NB4 (cell line): ENCODE measurements at places on chromosomes 1 and 21.

GRCh38 chr1:184685116-184685515, 69.5 kb downstream of the EDEM3 start:
- DNase-seq, result no peak

GRCh38 chr21:41832596-41833496, 46.3 kb downstream of the PRDM15 start:
- no peak for DNase-seq

- peak; percentile 57 for DNase-seq
These were observed 105.4 kb downstream of the PSMG1 start for GRCh38 chr21:39077876-39078275.

- DNase-seq, result no peak
These were observed 151.5 kb downstream of the FCRL5 start for GRCh38 chr1:157400766-157401165.

- no peak for DNase-seq
These were observed 1.2 kb upstream of the ADAM15 start for GRCh38 chr1:155049651-155050559.

DNA sequence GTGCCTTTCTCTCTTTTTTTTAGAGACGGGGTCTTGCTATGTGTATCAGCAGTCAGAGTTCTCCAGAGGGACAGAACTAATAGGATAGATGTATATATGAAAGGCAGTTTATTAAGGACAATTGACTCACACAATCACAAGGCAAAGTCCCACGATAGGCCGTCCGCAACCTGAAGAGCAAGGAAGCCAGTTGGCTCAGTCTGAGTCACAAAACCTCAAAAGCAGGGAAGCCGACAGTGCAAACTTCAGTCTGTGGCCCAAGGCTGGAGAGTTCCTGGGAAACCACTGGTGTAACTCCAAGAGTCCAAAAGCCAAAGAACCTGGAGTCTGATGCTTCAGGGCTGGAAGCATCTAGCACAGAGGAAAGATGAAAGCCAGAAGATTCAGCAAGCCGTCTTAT, 16.3 kb upstream of the H3-3A start:
- DNase-seq, result no peak

- no peak for DNase-seq
These were observed 92.1 kb downstream of the NAV1 start for GRCh38 chr1:201631037-201631436.

DNA sequence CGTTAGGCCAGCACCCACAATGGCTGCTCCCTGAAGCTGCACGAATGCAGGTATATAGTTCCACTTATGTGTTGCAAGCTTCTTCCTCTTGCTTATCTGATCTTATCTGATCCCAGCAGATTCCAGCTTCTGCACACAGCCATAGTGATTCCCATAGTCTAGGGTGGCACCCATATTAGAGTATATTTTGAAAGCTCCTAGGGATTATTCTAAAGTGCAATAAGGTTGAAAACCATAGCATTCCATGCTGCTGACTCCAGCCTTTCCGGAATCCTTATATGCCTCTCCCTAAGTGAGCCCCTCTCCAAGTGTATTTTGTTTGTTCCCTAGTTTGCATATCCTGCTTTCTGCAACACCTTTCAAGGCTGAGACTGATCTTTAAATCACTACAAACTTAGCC, 432.0 kb downstream of the SETD4 start:
- DNase-seq, result no peak

DNA sequence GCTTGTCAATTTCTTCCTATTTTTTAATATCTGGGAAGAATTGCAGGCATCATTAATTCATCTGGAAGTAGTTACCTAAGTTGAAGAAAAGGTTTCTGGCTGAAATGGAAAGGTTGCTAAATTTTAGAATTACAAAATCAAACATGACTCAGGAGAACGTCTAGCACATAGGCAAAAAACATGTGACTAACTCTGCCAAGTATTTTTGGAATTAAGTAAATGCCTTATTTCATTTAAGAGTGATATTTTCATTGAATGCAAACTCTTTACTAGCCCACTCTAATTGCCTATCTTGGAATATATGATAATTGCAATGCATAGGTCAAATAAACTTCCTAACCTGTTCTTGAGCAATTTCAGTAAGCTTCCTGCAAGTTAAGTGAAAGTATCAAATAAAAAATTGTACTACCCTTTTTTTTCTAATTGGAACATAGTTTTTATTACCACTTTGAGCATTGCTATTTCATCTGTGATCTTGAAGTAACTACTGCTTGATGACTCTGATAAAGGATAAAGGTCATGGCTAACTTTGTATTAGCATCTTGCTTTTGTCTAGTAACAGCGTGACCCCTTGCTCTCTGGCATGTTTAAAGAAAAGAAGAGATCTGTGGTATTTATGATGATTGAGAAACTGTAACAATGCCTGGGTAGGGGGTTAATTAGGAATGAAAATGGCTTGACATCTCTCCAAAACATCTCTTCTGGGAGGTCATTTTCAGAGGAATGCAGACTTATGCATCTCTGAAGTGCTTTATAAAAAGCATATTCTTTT, 208.3 kb upstream of the NCAM2 start:
- no peak for DNase-seq

DNA sequence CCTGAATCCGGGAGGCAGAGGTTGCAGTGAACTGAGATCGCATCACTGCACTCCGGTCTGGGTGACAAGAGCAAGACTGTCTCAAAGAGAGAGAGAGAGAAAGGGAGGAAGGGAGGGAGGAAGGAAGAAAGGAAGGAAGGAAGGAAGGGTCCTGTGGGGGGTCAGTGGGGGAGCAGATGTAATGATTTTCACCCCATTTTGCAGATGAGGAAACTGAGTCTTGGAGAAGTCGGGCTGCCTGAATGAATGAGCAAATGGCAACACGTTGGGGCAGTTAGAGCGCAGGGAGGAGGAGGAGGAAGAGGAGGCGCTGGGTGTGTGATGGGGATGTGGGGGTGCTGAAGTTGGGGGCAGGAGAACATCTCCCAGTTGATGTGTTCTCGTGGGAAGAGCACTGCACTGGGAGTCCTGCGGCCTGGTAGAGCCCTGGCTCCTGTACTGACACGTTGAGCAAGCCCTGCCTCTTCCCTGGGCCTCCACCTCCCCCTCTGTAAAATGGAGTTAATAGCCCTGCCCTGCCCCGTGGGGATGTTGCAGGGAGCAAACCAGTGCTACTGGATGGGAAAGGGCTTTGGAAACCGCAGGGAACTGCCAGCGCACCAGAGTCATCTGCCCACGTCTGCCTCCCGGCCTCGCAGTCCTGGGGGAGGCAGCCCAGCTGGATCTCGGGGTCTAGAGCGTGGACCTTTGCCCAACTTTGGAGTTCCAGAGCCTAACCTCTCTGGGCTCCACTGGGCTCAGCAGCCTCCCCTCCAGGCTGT, 103.2 kb upstream of the CASZ1 start:
- DNase-seq, result peak; percentile 42

DNA sequence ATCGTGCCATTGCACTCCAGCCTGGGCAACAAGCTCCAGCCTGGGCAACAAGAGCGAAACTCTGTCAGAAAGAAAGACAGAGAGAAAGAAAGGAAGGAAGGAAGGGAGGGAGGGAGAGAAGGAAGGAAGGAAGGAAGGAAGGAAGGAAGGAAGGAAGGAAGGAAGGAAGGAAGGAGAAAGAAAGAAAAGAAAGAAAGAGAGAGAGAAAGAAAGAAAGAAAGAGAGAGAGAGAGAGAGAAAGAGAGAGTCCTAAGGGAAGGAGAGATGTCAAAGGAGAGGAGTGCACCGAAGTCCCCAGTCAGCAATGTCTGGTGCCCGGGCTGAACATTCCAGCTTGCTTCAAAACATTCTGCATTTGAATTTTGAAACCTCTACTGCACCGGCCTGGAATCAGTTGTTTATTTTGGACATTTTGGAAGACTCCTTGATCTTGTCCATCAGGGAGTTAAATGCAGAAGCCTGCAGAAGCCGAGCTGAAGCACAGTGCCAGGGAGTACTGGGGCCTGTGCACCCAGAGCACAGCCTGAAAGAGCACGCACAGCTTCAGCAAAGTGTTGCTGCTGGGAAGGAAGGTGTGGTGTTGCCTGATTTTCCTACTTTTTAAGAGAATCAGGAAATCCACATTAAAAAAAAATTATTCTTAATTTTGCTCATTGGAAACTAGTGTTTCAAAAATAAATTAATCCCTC, 3.7 kb upstream of the IGSF3 start:
- DNase-seq, result no peak

- DNase-seq, result no peak
These were observed 13.3 kb downstream of the PLXNA2 start for GRCh38 chr1:208230668-208231529.

GRCh38 chr21:38476385-38476784, 21.9 kb downstream of the ERG start:
- peak; percentile 92 for DNase-seq

- peak; percentile 90 for DNase-seq
These were observed 5.1 kb downstream of the MAP7D1 start for GRCh38 chr1:36160949-36161485.

- no peak for DNase-seq
These were observed 148.9 kb downstream of the KCNT2 start for GRCh38 chr1:196459383-196459782.

- no peak for DNase-seq
These were observed 54.2 kb downstream of the DMAP1 start for GRCh38 chr1:44267438-44267837.

DNA sequence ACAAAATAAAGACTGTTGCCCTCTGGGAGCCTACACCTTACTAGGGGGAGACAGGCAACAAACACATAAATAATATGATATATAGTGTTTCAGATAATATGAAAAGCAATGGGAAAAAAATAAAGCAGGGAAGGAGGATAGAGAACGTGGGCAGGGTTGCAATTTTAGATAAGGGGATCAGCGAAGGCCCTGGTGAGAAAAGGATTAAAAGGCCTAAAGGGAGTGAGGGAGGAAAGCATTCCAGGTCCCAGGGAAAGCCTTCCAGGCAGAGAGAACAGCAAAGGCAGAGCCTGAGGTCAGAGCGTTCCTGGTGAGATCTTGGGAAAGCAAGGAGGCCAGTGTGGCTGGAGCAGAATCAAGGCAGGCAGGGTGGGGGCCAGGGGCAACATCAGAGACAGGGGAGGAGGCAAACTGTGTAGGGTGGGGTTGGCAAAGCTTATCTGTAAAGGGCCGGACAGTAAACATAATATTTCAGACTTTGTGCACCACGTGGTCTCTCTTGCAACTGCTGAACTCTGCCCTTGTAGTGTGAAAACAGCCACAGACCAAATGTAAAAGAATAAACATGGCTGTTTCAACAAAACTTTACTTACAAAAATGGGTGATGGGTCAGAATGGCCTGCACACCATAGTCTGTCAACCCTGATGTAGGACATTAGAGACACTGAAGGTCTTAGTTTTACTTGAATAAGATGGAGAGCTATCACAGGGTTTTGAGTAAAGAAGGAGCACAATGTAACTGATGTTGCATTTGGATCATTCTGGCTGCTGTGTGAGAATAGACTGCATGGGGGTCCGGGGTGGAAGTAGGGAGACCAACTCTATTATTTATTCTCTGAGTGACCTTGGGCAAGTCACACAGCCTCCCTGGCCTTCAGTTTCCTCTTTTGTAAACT, 13.3 kb upstream of the CPT2 start:
- DNase-seq, result no peak
